ENCODE measurements at places on chromosomes 5 and 9.

- DNase-seq = no peak
Observed at GRCh38 chr9:132582786-132583583, 579 bp downstream of the BARHL1 start.

GRCh38 chr9:115400796-115401195 is 282.8 kb upstream of the TNC start:
- DNase-seq = no peak

DNA sequence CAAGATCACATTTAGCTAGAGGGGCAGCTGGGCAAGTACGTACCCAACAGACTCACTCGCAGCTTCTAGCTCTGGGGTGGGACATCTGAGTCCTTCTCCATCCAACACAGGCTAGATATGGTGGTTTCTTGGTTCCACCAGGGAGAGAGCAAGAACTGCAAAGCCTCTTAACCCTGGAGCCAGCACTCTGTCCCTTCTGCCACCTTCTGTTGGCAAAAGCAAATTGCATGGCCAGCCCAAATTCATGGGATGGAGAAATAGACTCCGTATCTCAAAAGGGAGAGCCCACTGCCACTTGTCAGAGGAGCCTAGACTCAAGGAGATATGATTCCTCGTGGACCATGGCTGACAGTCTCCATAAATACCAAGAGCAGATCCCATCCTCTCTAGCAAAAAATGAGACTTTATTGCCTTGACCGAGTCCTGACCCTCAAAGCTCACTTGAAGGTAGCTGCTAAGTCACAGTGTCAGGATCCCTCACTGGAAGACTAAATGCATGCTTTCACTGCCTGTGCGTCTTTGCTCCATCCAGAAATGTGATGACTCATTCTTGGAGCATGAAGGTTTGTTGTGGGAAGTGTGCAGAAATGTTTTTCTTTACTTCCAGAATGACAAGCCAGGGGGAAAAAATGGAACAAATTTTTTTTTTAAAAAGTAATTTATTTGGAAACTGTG is 28.8 kb upstream of the ROR2 start:
- DNase-seq = peak; percentile 0

DNA sequence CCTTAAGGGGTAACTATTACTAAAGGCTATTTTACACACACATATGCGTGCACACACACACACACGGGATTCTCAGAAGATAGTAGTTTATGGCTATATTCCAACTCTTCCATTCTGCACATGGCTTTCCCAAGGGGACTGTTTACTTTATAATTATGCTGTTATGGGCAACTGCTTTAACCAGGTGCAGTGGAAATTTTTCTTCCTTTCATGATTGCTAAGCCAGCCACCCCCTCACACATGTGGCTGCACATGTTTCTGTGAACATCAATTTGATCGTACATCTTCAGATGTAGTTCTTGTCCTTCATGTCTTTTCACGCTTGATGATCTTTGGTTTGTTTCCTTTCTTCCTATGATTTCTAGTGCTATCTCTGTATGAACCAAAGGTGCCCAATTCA is 37.0 kb downstream of the MRPS30 start:
- DNase-seq = no peak
